ENCODE measurements at places on chromosomes 11 and 22. TPM values are rescaled to one million over a fixed set of nuclear protein-coding genes. Genes with fewer than 3 reads are reported as not detected.

DNA sequence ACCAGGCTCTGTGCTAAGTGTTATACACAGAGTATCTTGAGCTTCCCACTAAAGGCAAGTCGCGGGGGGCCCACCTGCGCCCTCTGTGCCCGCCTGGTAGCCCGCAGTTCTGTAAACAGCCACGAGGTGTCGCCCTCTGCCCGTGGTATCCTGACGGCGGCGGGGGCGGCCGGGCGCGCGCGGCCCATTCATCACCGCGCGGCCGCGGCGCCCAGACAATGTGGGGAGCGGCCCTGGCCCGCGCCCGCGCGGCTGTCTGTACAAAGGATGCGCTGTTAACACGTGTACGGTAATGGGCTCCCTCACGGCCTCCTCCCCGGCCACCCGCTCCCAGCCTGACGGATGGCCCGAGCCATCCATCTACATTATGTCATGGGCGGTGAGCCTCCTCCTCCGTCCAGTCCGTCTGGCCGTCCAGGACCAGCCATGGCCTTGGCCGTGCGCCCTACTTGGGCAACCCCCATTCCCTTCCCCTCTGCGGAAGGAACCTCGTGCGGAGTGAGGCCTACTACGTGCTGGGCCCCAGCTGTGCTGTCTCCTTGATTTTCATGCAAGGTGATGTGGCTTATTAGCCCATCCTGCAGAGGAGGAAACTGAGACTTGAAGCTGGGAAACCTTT lies 99.4 kb downstream of the MIAT start:
- DNase-seq, result peak; percentile 87

GRCh38 chr11:2914455-2915195 lies 14.6 kb downstream of the PHLDA2 start:
- DNase-seq, result peak; percentile 76

- DNase-seq, result no peak
Observed at GRCh38 chr11:75524665-75525432, 892 bp downstream of the GDPD5 start.

Gene OR5A1
- not detected for total RNA-seq

Gene OR10G4
- total RNA-seq, result not detected

Gene FADS2
- total RNA-seq, result 153 TPM
